Immature natural killer cell (primary cell): ENCODE measurements at places on chromosomes 3 and 15. TPM values are rescaled to one million over a fixed set of nuclear protein-coding genes. Genes with fewer than 3 reads are reported as not detected.

Gene FETUB
- not detected for polyA plus RNA-seq

Gene PRKAR2A
- 16.0 TPM for polyA plus RNA-seq

Gene SYNM
- not detected for polyA plus RNA-seq

Gene AMT
- polyA plus RNA-seq: 2.9 TPM

Gene CFAP20DC
- not detected for polyA plus RNA-seq

Gene EOMES
- 96.5 TPM for polyA plus RNA-seq

Gene LRRC2
- not detected for polyA plus RNA-seq

Gene STRA6
- not detected for polyA plus RNA-seq

Gene CSTA
- 1.5 TPM for polyA plus RNA-seq

Gene ALG1L2
- not detected for polyA plus RNA-seq

DNA sequence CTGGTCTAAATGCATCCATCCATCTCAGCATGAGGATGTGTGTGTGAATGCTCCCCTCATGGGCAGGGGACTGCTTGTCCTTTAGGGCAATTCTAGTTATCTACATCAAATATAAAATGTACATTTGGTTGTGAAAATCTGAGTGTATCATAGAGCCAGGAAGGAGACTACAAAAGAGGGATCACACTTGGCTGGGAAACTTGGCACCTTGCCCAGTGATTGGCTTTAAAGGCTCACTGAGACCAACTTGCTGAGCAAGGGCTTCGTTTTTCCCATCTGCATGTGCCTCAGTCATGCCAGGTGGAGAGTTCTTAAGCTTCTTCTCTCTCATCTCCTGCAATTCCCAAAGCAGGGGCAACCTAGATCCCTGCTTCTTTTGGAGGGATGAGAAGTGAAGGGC lies 5.2 kb downstream of the CAPN3 start:
- no peak for DNase-seq
- H3K27me3 ChIP-seq: no peaks in the 10 kb centered on the region
- no peak overlapping the region for H3K27ac ChIP-seq
- peaks cover 3% of the 10 kb centered on the region for H3K36me3 ChIP-seq
- no peak overlapping the region for H3K4me3 ChIP-seq

DNA sequence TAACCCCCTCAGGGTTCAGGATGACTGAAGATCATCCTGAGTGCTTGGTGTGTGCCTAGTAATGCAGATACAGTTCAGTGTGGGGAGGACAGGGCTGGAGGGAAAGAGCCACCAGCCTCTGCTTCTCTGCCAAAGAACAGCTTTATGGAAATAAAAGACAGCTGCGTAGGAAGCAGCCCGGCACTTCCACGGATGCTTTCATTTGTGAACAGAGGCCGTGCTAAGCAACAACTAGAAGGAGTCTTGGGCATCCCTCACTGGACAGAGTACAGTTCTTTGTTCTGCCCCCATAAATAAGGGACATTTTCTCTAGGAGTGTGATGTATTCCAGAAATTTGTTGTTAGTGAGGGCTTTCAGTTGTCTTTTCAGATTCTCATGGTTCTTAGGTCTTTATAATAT lies 194.8 kb upstream of the RGMA start:
- H3K36me3 ChIP-seq: no peaks in the 10 kb centered on the region
- no peak overlapping the region for H3K27ac ChIP-seq
- H3K27me3 ChIP-seq: peaks cover 9% of the 10 kb centered on the region
- no peaks in the 10 kb centered on the region for H3K4me1 ChIP-seq
- DNase-seq: no peak

- H3K36me3 ChIP-seq: no peaks in the 10 kb centered on the region
- H3K27ac ChIP-seq: peak overlapping the region; percentile 88
- no peak overlapping the region for H3K4me3 ChIP-seq
Observed at GRCh38 chr3:172142864-172143451, 103.6 kb downstream of the FNDC3B start.

DNA sequence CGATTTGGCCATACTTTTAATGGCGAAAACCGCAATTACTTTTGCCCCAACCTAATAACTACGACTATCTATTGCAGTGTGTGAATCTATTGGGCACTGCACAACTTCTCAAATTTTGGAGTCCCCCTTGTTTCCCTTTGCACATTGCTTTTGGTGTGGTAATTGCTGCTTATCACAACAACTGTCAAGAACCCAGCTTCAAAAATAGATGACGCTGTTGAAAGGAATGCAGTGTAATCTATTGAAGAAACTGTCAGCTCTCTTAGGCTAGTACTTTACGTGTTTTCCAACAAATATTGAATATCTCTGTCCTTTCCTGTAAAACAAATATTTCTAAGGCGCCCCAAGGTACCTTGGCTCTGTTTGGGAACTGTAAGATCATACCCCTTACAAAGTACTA lies 222.8 kb upstream of the UBE2E2 start:
- H3K4me1 ChIP-seq: no peaks in the 10 kb centered on the region
- no peak for DNase-seq
- H3K36me3 ChIP-seq: no peaks in the 10 kb centered on the region
- no peak overlapping the region for H3K27ac ChIP-seq
- H3K27me3 ChIP-seq: no peaks in the 10 kb centered on the region

GRCh38 chr3:77096966-77097890 lies 57.3 kb downstream of the ROBO2 start:
- H3K4me1 ChIP-seq: no peaks in the 10 kb centered on the region
- no peak overlapping the region for H3K27ac ChIP-seq
- H3K4me3 ChIP-seq: no peak overlapping the region
- H3K27me3 ChIP-seq: no peaks in the 10 kb centered on the region
- H3K36me3 ChIP-seq: no peaks in the 10 kb centered on the region

- DNase-seq: peak; percentile 6
- no peak overlapping the region for H3K4me3 ChIP-seq
- no peaks in the 10 kb centered on the region for H3K36me3 ChIP-seq
- no peak overlapping the region for H3K27ac ChIP-seq
- no peaks in the 10 kb centered on the region for H3K4me1 ChIP-seq
- peaks cover 15% of the 10 kb centered on the region for H3K27me3 ChIP-seq
Observed at GRCh38 chr3:195001961-195002861, 268.7 kb downstream of the XXYLT1 start.

DNA sequence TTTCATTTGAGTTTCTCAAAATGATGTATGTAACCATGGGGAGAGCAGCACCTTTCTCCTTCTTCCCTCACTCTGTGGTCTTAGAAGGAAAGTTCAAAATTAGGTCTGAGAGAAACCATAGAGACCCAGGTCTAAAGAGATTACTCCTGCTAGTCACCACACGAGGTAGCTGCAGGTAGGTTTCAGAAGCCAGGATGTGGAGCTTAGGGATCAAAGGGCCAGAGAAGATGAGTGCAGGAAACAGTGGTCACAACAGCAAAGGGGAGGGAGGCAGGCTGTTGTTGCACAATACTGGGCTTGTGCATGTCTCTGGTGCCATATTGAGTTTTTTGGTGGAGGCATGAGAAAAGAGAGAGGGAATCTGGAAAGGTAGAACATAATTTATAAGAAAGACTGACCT lies 583.6 kb downstream of the AGBL1 start:
- H3K36me3 ChIP-seq: no peaks in the 10 kb centered on the region
- peaks cover 2% of the 10 kb centered on the region for H3K4me1 ChIP-seq
- H3K27ac ChIP-seq: no peak overlapping the region
- no peak overlapping the region for H3K4me3 ChIP-seq

DNA sequence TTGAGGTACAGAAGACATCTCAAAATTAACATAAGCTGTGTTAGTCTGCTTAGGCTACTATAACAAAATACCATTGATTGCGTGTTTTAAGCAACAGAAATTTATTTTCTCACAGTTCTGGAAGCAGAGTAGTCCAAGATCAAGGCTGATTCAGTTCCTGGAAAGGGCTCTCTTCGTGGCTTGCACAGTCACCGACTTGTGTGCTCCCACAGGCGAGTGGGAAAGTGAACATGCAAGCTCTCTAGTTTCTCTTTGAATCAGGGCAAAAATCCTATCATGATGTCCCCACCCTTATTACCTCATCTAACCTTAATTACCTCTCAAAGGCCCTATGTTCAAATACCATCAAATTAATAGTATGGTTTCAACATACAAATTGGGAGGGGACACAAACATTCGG lies 505.9 kb downstream of the ZIC1 start:
- H3K4me1 ChIP-seq: no peaks in the 10 kb centered on the region
- no peaks in the 10 kb centered on the region for H3K36me3 ChIP-seq
- DNase-seq: no peak
- no peak overlapping the region for H3K27ac ChIP-seq
- no peaks in the 10 kb centered on the region for H3K27me3 ChIP-seq

- no peaks in the 10 kb centered on the region for H3K27me3 ChIP-seq
- H3K4me1 ChIP-seq: no peaks in the 10 kb centered on the region
- H3K27ac ChIP-seq: no peak overlapping the region
- no peaks in the 10 kb centered on the region for H3K36me3 ChIP-seq
- DNase-seq: no peak
Observed at GRCh38 chr3:72234391-72234790, 449.4 kb upstream of the PROK2 start.

GRCh38 chr3:129313415-129313664 lies 34.7 kb downstream of the HMCES start:
- peaks cover 2% of the 10 kb centered on the region for H3K27me3 ChIP-seq
- H3K4me3 ChIP-seq: peak overlapping the region; percentile 92
- H3K27ac ChIP-seq: peak overlapping the region; percentile 70
- H3K36me3 ChIP-seq: no peaks in the 10 kb centered on the region
- H3K4me1 ChIP-seq: peaks cover 40% of the 10 kb centered on the region

DNA sequence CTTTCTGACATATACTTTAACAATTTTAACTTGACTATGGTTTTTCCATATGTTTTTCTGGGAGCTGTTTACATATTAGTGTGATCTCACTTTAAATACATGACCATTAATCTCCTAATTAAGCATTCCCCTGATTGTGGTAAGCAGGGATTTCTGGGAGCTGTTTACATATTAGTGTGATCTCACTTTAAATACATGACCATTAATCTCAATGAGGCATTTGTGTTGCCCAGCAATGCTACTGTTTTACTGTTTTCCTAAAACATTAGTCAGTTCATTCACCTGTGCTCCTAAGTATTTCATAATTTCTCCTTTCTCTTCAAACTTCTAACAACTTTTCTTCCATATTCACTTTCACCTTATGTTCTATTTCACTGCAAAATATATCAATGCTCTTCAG lies 3.6 kb upstream of the GRAMD1C start:
- no peak overlapping the region for H3K27ac ChIP-seq
- peaks cover 21% of the 10 kb centered on the region for H3K4me1 ChIP-seq
- DNase-seq: no peak
- peaks cover 4% of the 10 kb centered on the region for H3K36me3 ChIP-seq
- no peak overlapping the region for H3K4me3 ChIP-seq

- peak; percentile 50 for DNase-seq
- H3K27ac ChIP-seq: peak overlapping the region; percentile 12
- peaks cover 51% of the 10 kb centered on the region for H3K4me1 ChIP-seq
- H3K27me3 ChIP-seq: peaks cover 8% of the 10 kb centered on the region
- peak overlapping the region; percentile 77 for H3K4me3 ChIP-seq
- H3K36me3 ChIP-seq: no peaks in the 10 kb centered on the region
Observed at GRCh38 chr15:67064607-67065530, 533 bp upstream of the SMAD3 start.
